Hematopoietic multipotent progenitor cell treated with erythropoietin and hydrocortisone succinate and interleukin-3 and kit ligand, for 4 days (in vitro differentiated cells): ENCODE measurements at places on chromosomes 7 and 10.
A peak's percentile ranks its signal among the peaks of the same experiment; 100 is the strongest.

DNA sequence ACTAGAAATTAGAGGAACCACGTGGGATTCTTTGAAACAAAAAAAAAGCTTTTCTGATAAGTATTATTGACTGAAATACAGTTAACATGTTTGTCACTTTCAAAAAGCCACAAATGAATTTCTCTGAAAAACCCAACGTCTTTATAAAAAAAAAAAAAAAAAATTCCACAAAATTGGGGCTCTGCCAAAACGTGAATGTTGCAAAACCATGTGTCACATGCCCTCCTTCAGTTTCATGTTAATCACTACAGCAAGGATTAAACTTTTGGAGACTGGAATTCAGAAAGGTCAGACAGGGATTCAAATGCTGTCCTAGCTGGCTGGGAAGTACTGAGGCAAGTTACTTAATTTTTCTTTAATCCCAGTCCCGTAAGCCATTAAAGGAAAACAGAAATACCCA lies 278.0 kb upstream of the KLF14 start:
- peak; percentile 93 for DNase-seq

- DNase-seq, result peak; percentile 95
These were observed at the start of gene EPDR1 for GRCh38 chr7:37920305-37920848. TSS of gene EPDR1 (plus strand) at chr7:37920640. CDS start at chr7:37920940, 300 bp downstream.

DNA sequence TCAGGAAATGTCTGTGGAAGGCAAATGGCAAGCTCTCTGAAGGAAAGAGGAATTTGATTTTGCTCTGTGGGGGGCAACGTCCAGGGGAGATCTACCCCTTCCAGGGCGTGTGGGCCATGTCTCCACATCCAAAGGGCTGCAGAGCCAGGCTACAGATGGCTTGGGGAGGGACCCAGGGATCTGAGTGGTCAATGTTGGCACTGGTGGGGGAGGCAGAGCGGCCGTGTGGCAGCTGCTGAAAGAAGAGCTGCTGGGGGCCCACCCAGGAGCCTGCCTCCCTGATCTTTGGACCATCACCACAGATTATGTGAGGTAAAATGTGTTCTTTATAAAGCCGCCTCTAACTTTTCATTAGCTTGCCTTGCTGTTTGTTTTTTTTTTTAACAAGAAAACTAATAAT lies 144.1 kb downstream of the HERPUD2 start:
- no peak for DNase-seq

GRCh38 chr7:68107261-68107660 lies 1110.6 kb downstream of the TYW1 start:
- DNase-seq, result no peak

GRCh38 chr7:150361402-150361801 lies 7.2 kb upstream of the REPIN1 start:
- no peak for DNase-seq

DNA sequence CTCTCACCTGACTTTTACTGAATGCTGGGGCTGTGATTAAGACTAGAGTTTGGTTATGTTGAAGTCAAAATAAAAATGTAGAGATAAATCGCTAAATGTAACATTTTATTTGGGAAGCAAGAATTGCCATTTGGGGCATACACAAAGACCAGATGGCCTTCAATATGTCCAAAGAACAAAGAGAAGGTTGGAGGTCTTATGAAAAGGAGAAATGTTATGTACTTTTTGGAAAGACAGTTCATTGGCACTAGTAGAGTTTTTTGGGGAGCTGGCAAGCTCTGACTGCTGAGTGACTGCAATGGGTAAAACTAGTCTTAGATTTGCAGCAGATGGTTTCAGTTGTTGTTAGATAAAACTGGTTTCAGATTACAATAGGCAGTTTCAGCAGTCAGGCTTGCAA lies 35.6 kb upstream of the GALNT17 start:
- DNase-seq, result no peak

DNA sequence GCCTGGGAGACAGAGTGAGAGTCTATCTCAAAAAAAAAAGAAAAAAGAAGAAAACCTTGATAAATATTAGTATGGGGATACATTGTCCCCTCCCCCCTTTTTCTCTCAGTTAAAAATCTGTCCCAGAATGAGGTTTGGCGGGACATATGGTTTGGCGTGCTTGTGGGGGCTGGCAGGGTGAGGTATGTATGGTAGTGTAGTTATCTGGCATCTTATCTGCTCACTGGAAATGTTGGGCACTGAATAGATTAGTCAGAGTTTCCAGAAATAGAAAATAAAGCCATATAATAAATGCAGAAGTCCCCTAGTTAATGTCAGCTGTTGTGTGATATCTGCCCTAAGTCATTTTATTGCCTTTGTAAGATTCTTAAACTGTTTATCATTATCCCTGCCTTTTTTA lies 397.5 kb upstream of the GALNT17 start:
- peak; percentile 44 for DNase-seq

GRCh38 chr7:99752356-99752755 lies 17.4 kb upstream of the CYP3A7 start:
- DNase-seq, result no peak

DNA sequence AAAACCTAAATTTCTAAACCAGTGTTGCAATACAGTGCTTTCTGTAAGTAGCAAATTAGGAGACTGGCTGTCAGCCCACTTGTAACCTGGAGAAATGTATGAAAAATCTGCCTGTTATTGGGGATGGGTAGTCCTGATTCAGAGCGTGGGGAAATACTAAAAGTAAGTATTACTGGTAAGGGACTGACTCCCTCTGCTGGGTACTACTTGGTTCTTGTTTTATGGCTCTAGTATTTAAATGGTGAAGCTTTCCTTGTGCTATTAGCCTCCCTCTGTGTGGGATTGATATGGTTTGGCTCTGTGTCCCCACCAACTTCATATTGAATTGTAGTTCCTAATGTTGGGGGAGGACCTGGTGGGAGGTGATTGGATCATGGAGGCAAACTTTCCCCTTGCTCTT lies 886.1 kb downstream of the SORCS1 start:
- DNase-seq, result no peak

DNA sequence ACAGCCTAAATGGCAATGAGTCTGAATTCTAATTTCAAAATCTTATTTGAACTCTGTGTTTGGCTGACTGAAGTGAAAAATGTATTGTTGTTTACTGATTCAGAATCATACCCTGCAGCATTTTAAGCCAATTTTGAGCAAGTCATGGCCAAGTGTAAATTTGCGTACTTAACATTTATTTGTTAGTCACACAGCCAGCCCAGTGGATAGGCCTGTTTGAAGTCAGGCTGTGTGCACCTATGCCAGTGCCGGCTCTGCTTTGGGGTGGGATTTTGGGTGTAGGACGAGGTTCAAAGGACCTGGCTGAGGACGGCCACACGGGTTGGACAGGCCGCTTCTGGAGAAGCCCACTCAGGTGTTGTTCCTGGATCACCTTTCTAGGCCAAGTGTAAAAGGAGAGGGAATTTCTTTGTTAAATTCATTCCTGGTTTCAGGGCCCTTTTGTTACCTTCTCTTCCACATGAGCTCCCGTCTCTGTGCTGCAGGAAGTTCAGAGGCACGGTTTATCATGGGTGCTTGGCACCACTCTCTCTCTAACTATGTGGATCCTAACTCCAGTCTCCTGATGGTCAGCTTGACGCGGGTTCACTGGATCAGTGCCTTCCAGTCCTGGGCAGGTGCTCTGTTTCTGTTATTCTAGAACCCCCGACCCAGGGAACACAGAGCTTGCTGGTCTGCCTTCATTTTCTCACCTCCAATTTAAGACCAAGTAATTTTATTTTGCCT lies 84.7 kb downstream of the CCNY start:
- DNase-seq, result no peak
